ENCODE measurements at places on chromosomes 12 and 14.

- DNase-seq: no peak
Measured at GRCh38 chr12:31206038-31206670, 119.8 kb downstream of the SINHCAF start.

DNA sequence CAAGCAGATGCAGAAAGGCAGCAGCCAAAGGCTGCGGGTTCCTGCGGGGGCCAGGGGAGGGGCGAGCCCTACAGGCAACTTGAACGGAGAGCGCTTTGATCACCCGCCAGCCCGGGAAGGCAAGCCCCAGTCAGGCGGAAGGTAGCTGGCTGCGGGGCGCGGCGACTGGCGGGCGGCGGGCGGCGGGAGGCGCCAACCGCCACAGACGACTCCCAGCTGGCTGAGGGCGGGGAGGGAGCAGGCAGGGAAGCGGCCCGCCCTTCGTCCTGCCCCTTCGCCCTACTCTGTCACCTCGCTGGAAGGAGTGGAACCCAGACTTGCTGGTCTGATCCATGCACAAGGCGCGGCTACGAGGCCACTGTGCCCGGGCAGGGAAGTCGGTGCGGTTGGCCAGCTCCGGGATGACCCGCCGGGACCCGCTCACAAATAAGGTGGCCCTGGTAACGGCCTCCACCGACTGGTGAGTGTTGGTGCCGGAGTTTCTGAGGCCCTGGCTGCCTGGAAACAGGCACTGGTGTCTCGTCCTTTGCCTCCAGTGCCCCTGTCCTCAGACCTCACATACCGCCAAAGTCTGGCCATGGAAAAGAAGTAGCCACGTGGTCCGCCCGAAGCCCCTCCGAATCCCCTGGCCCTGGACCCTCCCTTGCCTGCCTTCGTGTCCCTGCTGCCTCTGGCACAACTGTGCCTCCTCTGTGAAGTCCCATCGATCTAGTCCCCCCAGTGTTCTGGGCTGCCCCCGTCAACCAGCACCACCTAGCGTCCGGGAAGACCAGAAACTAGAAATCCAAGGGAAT, 15.4 kb upstream of the CARMIL3 start:
- peak; percentile 56 for DNase-seq

- DNase-seq: no peak
Measured at GRCh38 chr12:116472193-116472592, 87.0 kb upstream of the MAP1LC3B2 start.

DNA sequence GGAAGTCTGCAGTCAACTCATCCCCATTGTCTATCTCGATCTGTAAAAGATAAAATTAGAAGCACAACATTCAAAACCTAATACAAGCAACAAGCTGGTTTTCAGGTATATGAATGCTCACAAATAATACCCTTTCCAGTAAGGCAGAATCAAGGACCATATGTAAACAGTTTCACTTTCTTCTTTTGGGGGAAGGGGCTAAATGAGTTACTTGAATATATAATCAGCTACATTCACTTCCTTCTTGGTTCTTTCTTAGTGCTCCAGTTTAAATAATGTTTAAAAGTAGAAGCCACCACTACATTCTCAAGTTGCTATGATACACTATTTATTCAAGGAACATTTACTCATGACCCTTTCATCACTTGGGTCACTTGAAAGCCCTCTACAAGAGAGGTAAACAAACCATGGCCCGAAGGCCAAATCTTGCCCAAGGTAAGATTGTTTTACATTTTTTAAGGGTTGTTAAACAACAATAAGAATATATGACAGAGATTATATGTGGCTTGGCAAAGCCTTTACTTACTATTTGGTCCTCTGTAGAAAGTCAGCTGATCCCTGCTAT, 10.3 kb downstream of the TWF1 start:
- DNase-seq: no peak

DNA sequence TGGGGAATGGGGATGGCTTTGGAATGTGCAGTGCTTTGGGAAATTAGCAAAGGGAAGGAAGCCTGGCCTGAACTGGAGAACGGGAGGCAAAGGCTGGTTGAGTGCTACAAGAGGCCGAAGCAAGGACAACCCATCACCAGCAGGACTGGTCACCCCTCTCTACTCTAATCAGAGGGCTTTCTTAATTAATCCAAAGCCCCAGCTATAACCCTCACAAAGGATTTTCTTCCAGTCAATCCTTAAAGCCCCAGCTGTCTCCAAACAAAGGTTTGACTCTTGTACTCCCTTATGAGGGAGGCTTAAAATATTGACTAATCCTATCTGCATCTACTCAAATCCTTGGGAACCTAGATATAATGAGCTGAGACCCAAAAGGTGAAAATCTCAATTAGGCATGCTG, 256.3 kb downstream of the NTF3 start:
- DNase-seq: no peak

DNA sequence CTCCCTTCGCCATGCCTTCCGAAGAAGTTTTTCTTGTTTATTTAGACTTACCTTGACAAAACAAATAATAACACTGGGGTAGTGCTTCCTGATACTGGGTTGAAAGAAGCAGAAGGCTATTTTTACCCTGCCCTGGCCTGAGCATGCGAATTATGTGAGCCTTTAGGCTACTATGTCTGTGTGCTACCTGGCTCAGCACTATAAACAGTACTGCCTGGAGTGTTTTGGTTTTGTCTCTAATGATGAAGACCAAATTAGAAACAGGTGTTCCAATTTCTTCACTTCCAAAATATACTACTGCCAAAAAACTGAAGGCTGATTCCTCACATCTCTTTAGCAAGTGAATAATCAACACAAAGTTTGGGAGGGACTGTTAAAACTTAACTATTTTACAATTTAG, 7.6 kb upstream of the OVCH1 start:
- DNase-seq: no peak

GRCh38 chr12:28781671-28782652, 367.1 kb upstream of the FAR2 start:
- no peak for DNase-seq

DNA sequence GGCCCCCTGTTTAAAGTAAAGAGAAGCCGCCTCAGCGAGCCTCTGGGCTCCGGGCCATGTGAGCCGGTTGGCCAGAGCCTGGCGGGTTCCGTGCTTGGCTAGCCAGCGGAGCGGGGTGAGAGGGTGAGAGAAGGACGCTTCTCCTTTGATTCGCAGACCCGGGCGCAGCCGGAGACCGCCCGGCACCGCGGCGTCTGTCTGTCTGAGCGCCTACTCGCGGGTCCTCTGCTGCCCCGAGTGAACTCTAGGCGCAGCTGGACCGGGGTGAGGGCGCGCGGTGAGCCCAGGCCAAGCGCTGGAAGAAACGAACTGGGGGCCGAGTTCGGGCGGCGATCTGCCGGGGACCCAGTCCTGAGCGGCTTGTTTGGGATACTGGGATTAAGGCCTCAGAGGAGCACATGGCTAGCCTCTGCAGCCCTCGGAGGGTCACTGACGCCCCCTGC, 41.4 kb upstream of the TBX5 start:
- DNase-seq: no peak

DNA sequence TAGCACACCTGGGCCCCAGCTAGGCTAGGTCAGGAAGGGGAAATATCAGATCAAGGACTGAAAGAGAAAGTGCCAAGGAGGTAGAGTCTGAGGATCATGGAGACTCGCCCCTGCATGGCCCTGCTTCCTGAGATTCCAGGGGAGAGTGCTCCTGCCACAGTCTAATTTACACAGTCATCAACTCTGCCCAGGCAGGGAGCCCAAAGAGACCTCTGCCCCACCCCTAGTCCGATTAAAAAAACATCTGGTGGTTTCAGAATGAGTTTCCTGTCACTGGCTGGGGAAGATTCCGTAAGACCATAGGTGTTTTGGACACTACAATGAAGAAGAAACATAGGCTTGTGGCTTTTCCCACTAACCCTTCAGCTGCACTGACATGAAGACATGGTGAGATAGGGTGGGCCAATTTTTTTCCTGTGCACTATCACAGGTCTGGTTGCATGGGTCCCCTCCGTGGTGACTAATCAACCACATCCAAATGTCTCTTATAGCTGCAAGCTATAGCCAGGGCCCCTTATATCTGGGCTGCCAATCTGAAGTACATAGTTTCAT, 31.5 kb upstream of the GZMB start:
- no peak for DNase-seq

- no peak for DNase-seq
Measured at GRCh38 chr14:75044322-75044721, 6.9 kb downstream of the MLH3 start.

DNA sequence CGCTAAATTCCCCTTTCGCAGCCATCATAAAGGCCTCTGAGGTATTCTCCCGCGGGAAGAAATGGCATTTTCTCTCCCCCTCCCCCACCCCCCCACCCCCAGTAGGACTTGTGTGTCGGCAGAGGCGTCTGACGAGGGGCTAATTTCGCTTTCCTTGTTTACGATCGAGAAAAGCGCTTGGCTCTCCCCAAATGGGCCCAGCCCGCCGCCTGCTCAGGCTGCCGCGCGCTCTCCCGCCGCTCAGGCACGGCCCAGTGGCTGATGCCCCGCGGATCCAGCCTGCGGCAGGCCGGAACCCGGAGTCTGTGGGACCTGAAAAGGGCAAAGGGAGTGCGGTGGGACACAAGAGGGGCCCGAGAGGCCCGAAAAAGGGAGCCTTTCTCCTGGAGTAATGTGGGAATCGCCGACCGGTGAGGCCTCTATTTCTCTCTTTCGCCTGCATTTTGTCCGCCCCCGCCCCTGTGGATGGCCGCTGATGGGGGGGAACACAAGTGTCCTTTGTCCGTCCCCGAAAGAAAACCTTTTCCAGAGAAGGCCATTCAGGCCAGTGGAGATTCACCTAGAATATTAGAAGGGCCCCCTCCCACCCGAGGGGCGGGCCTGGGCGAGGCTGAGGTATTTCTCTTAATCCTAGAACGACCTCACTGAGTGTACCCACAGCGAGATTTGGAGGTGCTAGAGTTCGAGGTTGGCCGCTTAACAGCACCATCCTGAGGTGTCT, 9.0 kb upstream of the HOXC6 start:
- no peak for DNase-seq

DNA sequence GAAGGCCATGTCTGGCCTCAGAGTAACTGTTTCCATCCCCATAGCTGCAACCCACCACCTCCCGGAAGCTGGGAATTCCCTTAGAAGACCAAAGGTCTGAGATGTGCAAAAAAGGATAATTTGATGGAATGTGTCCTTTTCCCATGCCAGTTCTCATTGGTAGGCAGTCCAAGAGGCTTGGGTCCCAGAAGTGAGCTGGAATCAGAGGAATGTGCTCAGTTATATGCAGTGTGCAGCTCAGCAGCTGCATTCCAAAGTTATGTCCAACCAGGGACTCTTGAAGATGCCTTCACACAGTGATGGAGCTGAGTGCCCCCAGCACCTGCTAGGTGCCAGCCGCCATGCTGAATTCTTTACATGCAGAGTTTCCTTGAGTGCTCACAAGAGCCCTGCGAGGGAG, 583.9 kb upstream of the TBX3 start:
- DNase-seq: no peak

DNA sequence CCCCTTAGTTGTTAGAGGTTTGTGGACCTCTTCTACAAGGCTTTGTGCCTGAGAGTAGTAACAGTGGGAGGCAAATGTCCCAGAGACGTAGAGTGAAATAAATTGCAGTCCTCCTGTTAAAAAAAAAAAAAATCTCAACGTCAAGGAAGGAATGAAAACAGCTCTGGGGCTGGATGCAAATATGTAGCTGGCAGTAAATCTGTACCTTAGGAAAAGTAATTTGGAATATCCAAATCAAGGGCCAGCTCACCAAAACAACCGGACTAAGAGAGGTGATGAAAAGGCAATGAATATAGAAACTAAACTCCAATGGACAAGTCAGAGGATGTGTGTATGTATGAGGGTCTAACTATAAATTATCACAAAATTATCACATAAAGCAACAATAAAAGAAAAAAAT, 27.0 kb downstream of the SINHCAF start:
- DNase-seq: no peak

GRCh38 chr12:116200812-116201211, 76.7 kb downstream of the MED13L start:
- DNase-seq: no peak

- no peak for DNase-seq
Measured at GRCh38 chr12:122738571-122738970, 7.9 kb upstream of the HCAR1 start.

- no peak for DNase-seq
Measured at GRCh38 chr12:5102806-5103205, 59.1 kb downstream of the KCNA5 start.

GRCh38 chr12:32030676-32031075, 71.5 kb downstream of the RESF1 start:
- no peak for DNase-seq

DNA sequence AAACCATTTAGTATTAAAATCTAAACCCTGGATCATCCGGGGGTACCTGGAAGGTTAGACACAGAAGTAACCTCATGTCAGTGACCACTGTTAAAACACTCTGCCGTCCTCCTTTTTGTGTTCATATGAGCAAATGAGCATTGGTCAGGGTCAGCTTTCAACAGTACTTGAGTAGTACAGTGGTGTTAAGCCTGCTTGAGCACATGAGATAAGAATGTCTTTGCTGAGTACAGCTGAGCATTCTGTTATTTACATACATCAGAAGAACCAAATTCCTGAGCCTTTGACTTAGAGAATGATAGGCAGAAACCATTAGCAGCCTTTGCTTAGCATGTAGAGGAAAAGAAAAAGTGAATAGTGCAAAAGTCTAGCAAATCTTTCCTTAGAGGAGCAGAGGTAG, 38.6 kb upstream of the LRTM2 start:
- no peak for DNase-seq

GRCh38 chr14:28635387-28635786, 131.2 kb upstream of the FOXG1 start:
- no peak for DNase-seq

- no peak for DNase-seq
Measured at GRCh38 chr12:91271185-91271584, 88.6 kb upstream of the DCN start.

- DNase-seq: no peak
Measured at GRCh38 chr14:76977793-76978720, 50.5 kb downstream of the IRF2BPL start.

GRCh38 chr14:52553671-52554575, 1.3 kb downstream of the GPR137C start:
- DNase-seq: peak; percentile 59

DNA sequence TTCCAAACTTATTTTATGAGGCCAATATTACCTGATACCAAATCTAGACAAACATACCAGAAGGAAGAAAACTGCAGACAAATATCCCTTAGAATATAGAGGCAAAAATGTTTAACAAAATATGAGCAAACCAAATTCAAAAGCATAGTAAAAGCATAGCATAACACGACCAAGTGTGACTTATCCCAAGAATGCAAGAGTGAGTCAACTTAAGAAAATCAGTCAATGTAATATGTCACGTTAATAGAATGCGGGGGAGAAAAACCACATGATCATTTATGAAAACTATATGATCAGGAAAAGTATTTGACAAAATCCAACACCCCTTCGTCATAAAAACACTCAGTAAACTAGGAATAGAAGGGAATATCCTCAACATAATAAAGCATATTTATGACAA, 217.3 kb downstream of the ADGRD1 start:
- no peak for DNase-seq

GRCh38 chr14:104558231-104559027, 21.1 kb upstream of the C14orf180 start:
- DNase-seq: no peak

GRCh38 chr12:12297201-12297830, 30.5 kb upstream of the LRP6 start:
- DNase-seq: no peak

Measured in NCI-H187 treated with DMSO at 0.1 percent for 48 hours (cell line).